ENCODE measurements at places on chromosomes 3 and 15.
A peak's percentile ranks its signal among the peaks of the same experiment; 100 is the strongest.

GRCh38 chr15:86203462-86203861 is 123.8 kb downstream of the AGBL1 start:
- DNase-seq: no peak

DNA sequence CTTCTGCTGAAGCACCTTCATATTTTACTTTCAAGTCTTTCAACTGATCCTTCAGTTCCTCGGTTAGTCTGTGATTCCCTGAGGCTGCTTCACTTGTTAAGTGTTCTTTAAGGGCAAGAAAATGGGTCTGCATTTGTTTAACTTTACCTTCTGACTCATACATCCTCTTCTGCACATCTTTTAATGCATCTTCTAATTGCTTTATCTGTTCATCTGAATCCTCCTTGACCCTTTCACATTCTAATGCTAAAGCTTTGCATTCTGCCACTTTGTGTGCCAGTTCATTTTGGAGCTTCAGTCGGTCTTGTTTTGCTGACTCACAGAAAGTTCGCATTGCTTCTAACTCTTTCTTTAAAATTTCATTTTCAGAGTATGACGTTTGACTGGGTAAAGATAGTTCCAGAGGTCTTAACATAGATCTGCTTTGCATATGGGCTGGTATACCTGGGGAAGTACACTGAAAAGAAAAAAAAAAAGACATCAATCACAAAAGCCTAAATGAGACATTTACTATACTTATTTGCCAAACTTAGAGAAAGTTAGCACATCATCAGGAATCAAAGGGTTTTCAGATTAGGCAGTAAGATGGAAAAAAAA is 94.3 kb downstream of the UACA start:
- DNase-seq: no peak

- DNase-seq: no peak
These were observed 18.0 kb downstream of the KLHL24 start for GRCh38 chr3:183653209-183654064.

DNA sequence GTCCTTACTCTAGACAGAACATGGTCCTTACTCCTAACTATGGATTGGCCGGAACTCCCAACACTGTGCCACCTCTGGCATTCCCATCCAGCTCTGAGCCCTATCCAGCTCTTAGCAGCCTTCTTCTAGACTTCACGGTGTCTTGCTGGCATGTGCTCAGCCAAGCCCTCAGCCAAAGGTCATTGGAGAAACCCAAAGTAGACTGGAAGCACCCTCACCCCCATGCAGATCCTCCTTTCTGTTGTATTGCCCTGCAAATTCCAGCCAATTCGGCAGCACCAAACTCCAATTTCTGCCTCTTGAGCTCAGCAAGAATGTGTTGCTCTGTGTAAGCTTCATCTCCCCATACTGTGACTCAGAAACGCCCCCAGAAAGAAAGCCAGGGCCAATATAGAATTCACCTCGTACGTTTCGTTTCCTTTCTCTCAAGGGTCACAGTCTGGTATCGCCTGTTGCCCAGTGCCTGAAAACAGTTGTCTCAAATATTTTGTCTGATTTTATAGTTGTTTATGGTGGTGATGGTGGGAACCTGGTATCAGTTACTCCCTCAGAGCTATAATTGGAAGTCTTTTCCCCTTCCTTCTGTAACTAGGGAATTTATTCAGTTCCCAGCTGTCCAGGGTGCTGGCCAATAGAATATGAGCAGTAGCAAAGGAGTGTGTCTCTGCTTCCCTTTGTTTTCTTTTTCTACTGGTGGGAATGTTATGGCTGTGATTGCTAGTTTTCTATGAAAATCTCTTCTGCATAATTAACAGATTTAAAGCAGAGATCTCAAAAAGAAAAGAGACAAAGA is 28.4 kb upstream of the EPHB3 start:
- DNase-seq: no peak

DNA sequence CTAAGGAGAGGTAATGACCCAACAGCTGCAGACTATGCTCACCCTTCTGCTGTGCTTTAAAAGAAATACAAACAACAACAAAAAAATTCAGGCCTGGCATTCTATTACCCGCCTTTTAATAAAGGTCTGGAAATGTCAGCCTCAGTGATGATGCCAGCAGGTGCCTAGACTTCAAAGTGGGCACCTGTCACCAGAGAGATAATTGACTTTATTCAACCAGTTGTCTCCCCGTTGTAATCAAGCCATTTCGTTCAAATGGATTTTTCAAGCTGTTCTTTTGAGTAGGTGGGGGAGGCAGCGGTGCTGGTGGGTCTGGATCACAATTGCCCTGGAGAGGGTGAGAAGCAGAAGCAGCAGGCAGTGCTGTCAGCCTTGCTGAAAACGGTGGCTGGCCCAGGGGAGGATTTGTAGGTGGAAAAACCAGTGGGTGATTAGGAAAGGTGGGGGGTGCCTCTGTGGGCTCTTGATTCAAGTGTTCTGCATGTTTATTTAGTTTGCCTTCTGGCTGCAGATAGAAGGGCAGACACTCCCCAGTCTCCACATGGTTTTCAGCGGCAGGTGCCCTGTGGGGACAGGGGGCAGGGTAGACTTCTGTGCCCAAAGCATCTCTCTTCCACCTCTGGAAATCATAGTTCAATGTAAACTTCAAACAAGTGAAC is 300.2 kb upstream of the SLCO3A1 start:
- no peak for DNase-seq

DNA sequence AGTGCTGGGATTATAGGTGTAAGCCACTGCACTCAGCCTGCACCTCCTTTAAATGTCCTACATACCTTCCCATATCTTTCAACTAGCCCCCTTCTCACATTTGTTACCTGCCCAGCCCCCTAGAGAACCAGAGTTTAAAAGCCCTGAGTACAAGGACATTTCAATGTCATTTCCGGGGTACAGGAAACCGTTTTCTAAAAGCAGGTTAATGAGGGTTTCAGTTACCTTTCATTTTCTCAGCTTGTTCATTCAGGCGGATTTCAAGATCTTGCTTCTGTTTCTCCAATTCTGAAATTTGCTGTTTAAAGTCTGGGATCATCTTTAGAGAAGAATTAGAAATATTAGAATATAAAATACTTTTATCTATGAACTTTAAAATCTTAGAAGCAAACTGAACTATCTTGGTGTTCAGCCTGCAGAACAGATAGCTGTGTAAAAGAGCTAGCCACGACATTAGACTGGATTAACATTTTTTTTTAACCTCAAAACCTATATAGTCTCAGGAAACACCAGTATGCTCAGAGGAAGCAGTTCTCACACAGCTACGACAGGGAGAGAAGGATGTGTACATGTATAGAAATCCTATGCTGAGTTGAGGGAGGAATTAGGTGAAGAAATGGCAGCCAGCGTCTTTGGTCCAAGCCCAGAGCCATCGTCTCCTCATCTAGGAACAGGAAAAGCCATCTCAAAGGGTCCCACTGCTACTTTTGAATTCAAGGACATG is 29.9 kb upstream of the GNB5 start:
- DNase-seq: no peak

GRCh38 chr3:128788268-128788869 is 62.4 kb downstream of the RAB7A start:
- DNase-seq: no peak

GRCh38 chr15:68584756-68585573 is 6.2 kb downstream of the CORO2B start:
- no peak for DNase-seq

- no peak for DNase-seq
These were observed 143.4 kb upstream of the RASGRP1 start for GRCh38 chr15:38707802-38708671.

DNA sequence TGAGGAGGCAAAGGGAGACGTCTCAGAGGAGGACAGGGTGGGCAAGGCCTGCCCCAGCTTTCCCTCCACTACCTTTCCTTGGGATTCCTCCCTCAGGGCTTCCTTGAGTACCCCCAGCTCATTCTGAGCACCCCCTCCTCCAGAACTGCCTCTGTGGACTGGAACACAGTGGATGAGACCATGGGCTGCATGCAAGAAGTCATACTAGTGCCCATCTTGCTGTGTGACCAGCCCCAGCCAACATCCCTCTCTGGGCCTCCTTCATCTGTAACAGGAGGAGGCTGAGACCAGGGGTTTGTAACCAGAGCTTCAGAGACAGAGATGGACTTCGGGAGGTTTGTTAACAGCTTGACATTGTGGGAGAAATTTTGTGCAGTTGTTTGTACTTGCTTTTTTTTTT is 25.6 kb downstream of the FEM1B start:
- no peak for DNase-seq

- DNase-seq: peak; percentile 28
These were observed 42.2 kb downstream of the CLDN18 start for GRCh38 chr3:138051947-138052802.

- DNase-seq: no peak
These were observed 7.4 kb upstream of the IQSEC1 start for GRCh38 chr3:13080591-13080990.

- DNase-seq: no peak
These were observed 266.6 kb upstream of the SUCLG2 start for GRCh38 chr3:67920969-67921368.

DNA sequence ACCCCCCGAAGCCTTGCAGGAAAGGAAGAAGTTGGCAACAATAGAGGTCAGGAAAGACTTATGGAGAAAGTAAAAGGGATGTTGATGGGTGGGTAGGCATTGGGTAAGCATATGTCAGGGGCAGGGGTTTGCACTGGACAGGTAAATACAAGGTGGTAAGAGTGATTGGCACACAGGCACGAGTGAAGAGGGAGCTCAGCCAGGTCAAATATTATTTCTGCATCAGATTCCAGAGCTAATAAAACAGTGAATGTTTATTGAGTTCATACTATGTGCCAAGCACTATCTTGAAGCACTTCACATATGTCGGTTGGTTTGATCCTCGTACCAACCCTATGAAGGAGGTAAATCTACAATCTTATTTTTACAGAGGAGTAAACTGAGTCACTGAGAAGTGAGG is 6.6 kb downstream of the CLSTN2 start:
- no peak for DNase-seq

Measured in posterior cingulate gyrus (tissue), 11 donors.